ENCODE measurements at places on chromosomes 4 and X.

- no peak for DNase-seq
Measured at GRCh38 chr4:90824266-90825150, 697.3 kb downstream of the CCSER1 start.

DNA sequence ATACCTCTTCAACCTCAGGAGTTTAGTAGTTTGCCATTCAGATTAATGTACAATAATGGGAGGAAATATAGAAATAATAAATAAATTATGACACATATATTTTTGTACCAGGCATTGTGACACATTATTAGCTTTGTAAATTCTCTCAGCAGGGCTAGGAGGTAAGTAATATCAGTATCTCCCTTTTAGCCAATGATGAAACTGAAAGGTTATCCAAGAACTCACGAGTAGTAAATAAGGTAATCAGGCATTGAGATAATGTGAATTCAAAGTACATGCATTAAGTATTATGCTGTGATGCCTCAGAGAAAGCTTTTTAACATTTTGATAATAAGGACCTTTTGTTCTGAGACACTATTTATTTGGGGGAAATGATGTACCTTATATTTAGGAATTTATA, 5.3 kb upstream of the ARAP2 start:
- DNase-seq, result no peak

DNA sequence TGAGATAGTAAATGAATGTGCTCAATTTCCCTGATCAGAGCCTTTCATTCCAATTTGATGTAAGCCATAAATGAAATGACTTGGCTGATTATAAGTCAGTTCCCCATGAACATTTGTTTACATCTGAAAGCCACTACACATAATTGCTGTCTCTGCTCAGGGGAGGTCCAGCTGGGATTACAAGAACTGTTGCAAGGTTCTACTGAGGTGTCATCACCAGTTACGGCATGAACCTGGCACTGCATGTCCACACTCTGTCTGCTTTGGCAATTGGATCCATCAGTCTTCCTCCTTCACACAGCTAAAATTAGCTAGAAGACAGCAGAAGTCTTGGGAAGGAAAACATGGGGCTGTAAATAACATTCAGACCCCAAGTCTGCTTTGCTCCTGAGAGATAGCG, 12.8 kb upstream of the MBNL3 start:
- DNase-seq, result no peak

DNA sequence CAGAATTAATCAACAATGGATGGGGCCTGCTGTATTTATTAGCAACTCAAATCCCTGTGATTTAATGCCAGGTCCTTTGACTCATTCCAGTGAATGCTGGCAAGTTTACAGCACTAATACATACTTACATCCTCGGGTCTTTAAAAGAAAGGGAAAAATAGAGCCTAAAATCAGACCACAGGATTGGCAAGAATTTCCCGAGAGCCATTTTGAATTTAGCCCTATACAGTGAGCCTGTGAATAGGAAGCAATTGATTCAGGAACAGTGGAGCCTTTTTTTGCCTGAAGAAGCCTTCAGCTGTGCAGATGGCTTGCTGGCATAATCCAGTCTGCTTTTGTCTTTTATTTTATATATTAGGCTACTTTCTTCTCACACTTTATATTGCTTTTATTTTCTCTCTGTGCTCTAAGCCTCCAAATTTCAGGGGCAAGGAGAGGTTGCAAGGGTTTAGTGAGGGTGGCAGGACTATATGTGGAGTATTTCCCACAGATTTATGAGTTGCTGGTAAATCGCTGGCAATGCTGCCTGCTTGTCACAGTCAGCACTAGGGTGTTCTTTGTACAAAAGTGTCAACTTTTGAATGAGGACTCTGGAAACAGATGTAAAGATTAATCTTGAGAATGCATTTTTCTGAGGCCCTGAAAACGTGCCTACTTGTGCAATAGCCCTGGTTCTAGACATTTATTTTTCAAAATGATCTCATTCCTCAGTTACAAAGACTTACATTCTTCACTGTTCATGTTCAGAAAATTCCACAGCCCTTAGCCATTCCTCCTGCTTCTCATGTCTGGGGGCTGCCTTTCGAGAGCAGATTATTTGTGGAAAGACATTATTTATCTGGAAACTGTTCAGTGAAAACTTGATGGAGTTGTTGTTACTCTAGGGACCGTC, 303.5 kb downstream of the SPRY1 start:
- DNase-seq, result peak; percentile 79

GRCh38 chr4:112517067-112517634, 1.2 kb upstream of the NEUROG2 start:
- DNase-seq, result peak; percentile 8

DNA sequence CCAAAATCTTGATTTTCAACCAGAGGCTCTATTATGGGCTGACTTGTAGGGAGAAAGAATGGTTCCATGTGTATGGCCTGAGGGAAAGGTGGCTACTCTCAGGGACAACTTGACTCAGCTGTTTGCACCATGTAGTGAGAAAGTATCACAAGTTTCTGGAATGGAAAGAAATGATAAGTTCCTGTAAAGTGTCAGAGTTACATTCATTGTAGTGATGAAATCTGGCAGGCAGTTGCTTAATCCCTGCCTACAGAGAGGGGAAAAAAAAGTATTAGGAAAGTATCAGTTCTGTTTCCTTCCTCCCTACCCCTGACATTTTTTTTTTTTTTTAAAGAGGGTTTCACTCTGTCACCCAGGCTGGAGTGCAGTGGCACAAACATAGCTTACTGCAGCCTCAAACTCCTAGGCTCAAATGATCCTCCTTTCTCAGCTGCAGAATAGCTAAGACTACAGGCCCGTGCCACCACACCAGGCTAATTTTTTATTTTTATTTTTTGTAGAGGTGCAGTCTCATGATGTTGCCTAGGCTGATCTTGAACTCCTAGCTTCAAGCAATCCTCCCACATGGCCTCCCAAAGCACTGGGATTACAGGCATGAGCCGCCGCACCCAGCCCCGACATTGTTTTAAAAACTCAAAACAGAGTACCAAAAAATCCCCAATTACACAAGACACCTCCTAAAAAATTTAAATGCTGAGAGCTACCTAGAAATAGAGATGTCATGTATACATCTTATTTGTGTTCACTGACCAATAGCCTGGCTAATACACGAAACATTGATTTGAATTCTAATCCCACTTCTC, 4.8 kb upstream of the FBXL5 start:
- DNase-seq, result no peak

- no peak for DNase-seq
Measured at GRCh38 chr4:13570916-13571315, 26.6 kb upstream of the NKX3-2 start.

- no peak for DNase-seq
Measured at GRCh38 chr4:6109842-6110560, 90.3 kb downstream of the JAKMIP1 start.

DNA sequence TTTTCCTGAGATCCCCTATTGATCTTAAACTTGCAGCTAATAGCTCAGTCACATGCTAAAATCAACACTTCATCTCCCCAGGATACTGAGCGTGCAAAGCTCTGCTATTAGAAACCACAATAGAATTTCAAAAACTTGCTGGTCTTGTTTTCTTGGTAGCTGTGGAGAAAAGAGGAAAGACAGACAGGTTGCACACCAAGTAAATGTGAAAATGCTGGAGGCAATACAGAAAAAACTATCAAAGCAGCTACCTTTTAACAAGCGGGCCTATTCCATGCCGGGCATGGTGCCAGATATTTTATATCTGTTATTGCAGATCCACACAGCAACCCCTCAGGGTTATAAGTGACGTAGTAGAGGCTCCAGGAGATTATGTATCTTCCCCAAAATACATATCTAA, 171.9 kb downstream of the DCTD start:
- DNase-seq, result peak; percentile 68

- DNase-seq, result no peak
Measured at GRCh38 chrX:45449982-45450381, 249.3 kb upstream of the DIPK2B start.
